ENCODE measurements at places on chromosomes 7 and 10. TPM values are rescaled to one million over a fixed set of nuclear protein-coding genes. Genes with fewer than 3 reads are reported as not detected.

The ACBD7 gene
- total RNA-seq = 11.8 TPM

The GRID2IP gene
- total RNA-seq = 0.74 TPM

The ZNF853 gene
- total RNA-seq = 19.2 TPM

The KIF11 gene
- total RNA-seq = 4.4 TPM

The ANKRD61 gene
- total RNA-seq = not detected

The EDRF1 gene
- 32.9 TPM for total RNA-seq

The CLCN1 gene
- not detected for total RNA-seq

The LRRD1 gene
- 0.74 TPM for total RNA-seq

The MINDY3 gene
- total RNA-seq = 81.4 TPM

The OPN4 gene
- total RNA-seq = not detected

The HNRNPF gene
- total RNA-seq = 63.4 TPM

The RPEL1 gene
- total RNA-seq = not detected

The PRLHR gene
- total RNA-seq = 2.0 TPM

The CYP3A4 gene
- total RNA-seq = not detected

Data from temporal lobe (tissue), 4 donors.